ENCODE measurements at places on chromosomes 1 and 21. TPM values are rescaled to one million over a fixed set of nuclear protein-coding genes. Genes with fewer than 3 reads are reported as not detected.

GRCh38 chr1:36650200-36651065, 167.7 kb upstream of the CSF3R start:
- no peaks in the 10 kb centered on the region for H3K4me1 ChIP-seq
- no peak overlapping the region for H3K4me3 ChIP-seq
- H3K27ac ChIP-seq: no peak overlapping the region
- peak; percentile 46 for DNase-seq

GRCh38 chr1:8134546-8135235, 108.6 kb upstream of the ERRFI1 start:
- no peaks in the 10 kb centered on the region for H3K36me3 ChIP-seq
- no peak overlapping the region for H3K4me3 ChIP-seq
- H3K27ac ChIP-seq: no peak overlapping the region
- H3K27me3 ChIP-seq: peaks cover 18% of the 10 kb centered on the region

DNA sequence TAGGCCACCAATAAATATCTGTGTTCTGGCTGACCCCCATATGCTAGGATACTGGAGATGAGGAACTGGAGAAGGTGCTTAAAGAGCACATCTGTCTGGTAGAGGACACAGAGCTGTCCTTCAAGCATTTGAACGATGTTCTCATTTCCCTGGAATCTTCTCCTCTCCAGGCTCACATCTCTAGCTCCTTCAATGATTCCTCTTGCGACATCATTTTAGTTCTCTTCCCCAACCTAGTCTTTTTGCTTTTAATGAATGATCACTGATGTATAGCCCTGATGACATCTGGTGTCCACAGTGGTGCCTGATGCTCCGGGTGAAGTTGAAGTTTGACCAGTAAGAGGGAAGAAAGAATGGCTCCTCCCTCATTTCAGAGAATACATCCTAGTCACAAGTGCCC, 80.8 kb upstream of the UBE2U start:
- H3K4me3 ChIP-seq: no peak overlapping the region
- no peaks in the 10 kb centered on the region for H3K27me3 ChIP-seq
- no peaks in the 10 kb centered on the region for H3K4me1 ChIP-seq
- H3K36me3 ChIP-seq: no peaks in the 10 kb centered on the region
- no peak for DNase-seq

GRCh38 chr1:51344602-51345299, 14.4 kb upstream of the TTC39A start:
- H3K4me1 ChIP-seq: peaks cover 8% of the 10 kb centered on the region
- peaks cover 44% of the 10 kb centered on the region for H3K27me3 ChIP-seq
- DNase-seq: no peak
- no peak overlapping the region for H3K27ac ChIP-seq

- no peak overlapping the region for H3K4me3 ChIP-seq
- H3K27me3 ChIP-seq: no peaks in the 10 kb centered on the region
- H3K4me1 ChIP-seq: peaks cover 6% of the 10 kb centered on the region
- H3K36me3 ChIP-seq: no peaks in the 10 kb centered on the region
- H3K27ac ChIP-seq: no peak overlapping the region
These were observed 448.5 kb upstream of the B3GALT2 start for GRCh38 chr1:193634876-193635275.

GRCh38 chr1:64569411-64569810, 99.5 kb downstream of the CACHD1 start:
- no peaks in the 10 kb centered on the region for H3K4me1 ChIP-seq
- H3K27ac ChIP-seq: no peak overlapping the region
- H3K27me3 ChIP-seq: peaks cover 2% of the 10 kb centered on the region
- H3K36me3 ChIP-seq: no peaks in the 10 kb centered on the region
- DNase-seq: no peak

- H3K27me3 ChIP-seq: no peaks in the 10 kb centered on the region
- H3K4me3 ChIP-seq: no peak overlapping the region
- H3K36me3 ChIP-seq: peaks cover 32% of the 10 kb centered on the region
- no peak for DNase-seq
- H3K27ac ChIP-seq: no peak overlapping the region
These were observed 30.5 kb downstream of the MAN1C1 start for GRCh38 chr1:25647106-25647505.

DNA sequence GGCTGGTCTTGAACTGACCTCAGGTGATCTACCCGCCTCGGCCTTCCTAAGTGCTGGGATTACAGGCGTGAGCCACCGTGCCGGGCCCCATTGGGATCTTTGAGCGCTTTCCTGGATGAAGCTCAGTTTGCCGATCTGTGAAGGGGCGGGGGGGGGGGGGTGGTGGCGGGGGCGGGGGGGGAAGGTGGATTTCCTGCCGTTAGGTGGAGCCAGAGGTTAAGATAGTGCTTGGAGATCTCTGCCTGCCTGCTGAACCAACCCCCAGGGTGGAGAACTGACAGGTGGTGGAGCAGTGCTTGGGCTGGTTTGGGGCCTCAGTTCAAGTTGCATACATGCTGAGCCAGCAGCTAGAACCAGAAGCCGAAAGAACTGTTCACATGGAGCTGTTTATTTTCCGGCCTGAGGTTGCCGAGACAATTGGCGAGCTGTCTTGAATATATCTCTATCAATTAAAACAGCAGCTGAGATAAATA, 1.7 kb downstream of the TMCC2 start:
- H3K27me3 ChIP-seq: peaks cover 5% of the 10 kb centered on the region
- no peak overlapping the region for H3K27ac ChIP-seq
- peak; percentile 58 for DNase-seq
- no peaks in the 10 kb centered on the region for H3K36me3 ChIP-seq
- peak overlapping the region; percentile 54 for H3K4me3 ChIP-seq

DNA sequence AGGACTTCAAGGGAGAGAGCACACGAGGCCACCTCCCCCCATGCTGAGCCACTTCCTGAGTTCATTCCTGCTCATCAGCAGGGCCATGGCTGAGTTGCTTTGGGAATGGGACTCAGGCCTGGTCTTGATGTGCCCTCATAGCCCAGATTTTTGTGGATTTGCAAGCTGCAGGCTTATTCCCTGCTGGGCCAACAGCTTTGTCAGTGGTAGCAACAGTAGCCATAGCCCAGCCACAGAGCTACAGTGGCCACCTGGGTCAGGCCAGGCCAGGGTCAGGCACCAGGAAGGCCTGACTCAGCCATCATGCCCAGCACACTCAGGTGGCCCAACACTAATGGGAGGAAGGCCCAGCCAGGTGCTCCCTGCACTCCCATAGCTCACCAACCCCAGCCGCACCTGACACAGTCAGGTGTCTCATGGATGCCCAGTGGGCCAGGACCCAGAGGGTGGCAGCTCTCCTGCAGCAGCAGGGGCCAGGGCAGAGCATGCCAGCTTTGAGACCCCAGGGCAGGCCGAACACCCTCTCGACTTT, 33.5 kb downstream of the EPHA2 start:
- peaks cover 12% of the 10 kb centered on the region for H3K4me1 ChIP-seq
- no peaks in the 10 kb centered on the region for H3K27me3 ChIP-seq
- H3K27ac ChIP-seq: no peak overlapping the region
- DNase-seq: no peak

DNA sequence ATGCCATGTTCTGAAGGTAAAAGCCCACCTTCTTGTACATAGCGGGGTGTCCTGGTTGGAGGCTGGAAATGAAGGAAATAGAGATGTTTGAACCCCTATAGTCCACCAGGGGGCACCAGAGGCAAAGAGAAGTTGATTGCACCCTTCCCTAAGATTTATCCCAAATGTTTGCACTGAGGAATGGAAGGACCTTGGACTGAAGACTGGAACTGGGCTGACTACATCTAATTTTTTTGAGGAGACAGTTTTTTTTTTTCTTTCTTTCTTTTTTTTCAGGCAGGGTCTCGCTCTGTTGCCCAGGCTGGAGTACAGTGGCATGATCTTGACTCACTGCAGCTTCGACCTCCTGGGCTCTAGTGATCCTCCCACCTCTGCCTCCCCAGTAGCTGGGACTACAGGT, 55.3 kb upstream of the EIF4G3 start:
- peak; percentile 70 for DNase-seq
- peaks cover 74% of the 10 kb centered on the region for H3K36me3 ChIP-seq
- H3K27ac ChIP-seq: no peak overlapping the region
- no peaks in the 10 kb centered on the region for H3K4me1 ChIP-seq
- no peak overlapping the region for H3K4me3 ChIP-seq

GRCh38 chr1:180425952-180426351, 76.4 kb downstream of the ACBD6 start:
- no peak for DNase-seq
- peaks cover 6% of the 10 kb centered on the region for H3K36me3 ChIP-seq
- no peak overlapping the region for H3K4me3 ChIP-seq
- H3K27me3 ChIP-seq: no peaks in the 10 kb centered on the region
- H3K27ac ChIP-seq: no peak overlapping the region

DNA sequence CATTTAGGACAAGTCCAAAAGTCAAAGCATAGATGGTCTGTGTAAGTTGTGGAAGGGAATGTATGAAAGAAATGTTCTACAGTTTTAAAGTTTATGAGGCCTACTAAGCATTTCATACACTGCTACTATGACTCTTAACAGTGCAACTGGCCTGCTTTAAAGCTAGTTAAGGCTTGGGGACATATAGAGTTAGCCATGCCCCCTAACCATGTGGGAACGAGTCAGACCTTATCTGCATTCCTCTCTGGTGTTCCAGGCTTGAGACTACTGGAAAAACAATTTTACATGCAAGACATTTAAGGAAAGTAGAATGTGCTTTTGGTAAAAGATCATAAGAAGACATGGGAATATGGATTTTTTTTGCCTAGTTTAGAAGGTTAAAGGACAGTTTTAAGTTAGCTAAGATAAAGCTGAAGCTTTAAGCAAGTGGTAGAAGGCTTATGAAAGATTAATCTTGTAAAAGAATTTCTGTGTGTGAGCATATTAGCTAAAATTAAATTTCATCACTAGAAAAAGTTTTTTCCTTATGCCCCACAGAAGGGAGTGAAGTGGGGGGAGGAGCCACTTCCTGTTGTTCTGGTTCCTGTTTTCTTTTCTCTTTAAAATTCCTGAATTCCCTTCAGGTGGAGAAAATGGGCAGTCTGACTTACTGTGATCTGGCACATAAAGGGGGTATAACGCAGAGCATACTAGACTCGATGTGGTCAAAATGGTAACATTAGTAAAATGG, 8.9 kb upstream of the CD48 start:
- peaks cover 7% of the 10 kb centered on the region for H3K4me1 ChIP-seq
- H3K27ac ChIP-seq: no peak overlapping the region
- DNase-seq: no peak
- H3K4me3 ChIP-seq: no peak overlapping the region

DNA sequence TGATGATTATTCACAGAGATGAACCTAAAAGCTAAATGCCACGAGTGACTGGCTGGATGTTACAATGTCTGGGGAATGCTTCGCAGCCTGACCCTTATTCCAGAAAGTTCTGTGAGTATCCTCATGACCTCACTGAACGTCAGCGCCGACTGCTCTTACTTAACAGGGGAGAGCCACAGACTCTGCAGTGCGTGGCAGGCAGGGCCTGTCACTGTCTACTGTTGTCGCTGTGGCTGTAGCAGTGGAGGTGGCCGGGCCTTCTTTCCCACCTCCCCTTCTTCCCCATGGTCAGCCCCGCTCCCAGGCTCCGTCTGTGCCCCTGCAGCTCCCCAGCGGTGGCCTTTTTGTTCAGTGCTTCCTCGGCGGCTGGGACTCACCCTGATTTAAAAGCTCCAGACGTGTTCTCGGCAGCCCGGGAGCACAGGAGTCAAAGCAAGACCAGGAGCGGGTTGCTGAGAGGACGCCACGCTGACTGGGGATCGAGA, 52.2 kb upstream of the TARBP1 start:
- H3K27ac ChIP-seq: no peak overlapping the region
- H3K4me3 ChIP-seq: no peak overlapping the region
- no peaks in the 10 kb centered on the region for H3K4me1 ChIP-seq
- peaks cover 4% of the 10 kb centered on the region for H3K27me3 ChIP-seq

- H3K4me1 ChIP-seq: peaks cover 17% of the 10 kb centered on the region
- no peaks in the 10 kb centered on the region for H3K27me3 ChIP-seq
- H3K27ac ChIP-seq: no peak overlapping the region
- DNase-seq: no peak
- no peak overlapping the region for H3K4me3 ChIP-seq
These were observed 49.9 kb upstream of the CLIC4 start for GRCh38 chr1:24695202-24695974.

GRCh38 chr1:237258871-237259270, 216.9 kb downstream of the RYR2 start:
- H3K27me3 ChIP-seq: no peaks in the 10 kb centered on the region
- H3K4me3 ChIP-seq: no peak overlapping the region
- no peak for DNase-seq

- H3K4me1 ChIP-seq: no peaks in the 10 kb centered on the region
- H3K36me3 ChIP-seq: peaks cover 19% of the 10 kb centered on the region
- DNase-seq: no peak
- no peaks in the 10 kb centered on the region for H3K27me3 ChIP-seq
- no peak overlapping the region for H3K4me3 ChIP-seq
These were observed 24.6 kb downstream of the ST7L start for GRCh38 chr1:112594208-112594876.

DNA sequence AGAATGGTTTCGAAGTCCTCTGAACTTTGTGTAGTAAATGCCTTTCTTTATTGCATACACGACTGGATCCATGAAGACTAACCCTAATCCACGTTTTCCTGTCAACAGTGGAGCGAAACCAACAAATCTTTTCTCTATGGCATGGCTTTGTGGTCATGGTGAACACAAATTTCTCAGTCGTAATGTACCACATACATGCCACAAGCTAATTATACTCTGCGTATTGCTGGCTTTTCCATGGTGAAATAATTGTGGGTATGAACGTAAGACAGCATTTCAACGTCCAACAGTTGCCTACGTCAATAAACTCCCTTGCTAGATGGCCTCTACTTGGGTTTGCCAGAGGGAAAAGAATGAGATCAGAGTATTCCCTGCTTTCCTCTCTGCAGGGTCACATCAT, 27.5 kb downstream of the INTS7 start:
- H3K4me3 ChIP-seq: no peak overlapping the region
- H3K4me1 ChIP-seq: no peaks in the 10 kb centered on the region
- H3K27me3 ChIP-seq: no peaks in the 10 kb centered on the region

Gene MATN1
- total RNA-seq: 2.7 TPM

Gene FMO1
- not detected for total RNA-seq

Gene ALG14
- 0.08 TPM for total RNA-seq

Gene PLA2G2F
- total RNA-seq: not detected

Gene RNU1-2
- 4,982 TPM for total RNA-seq

Gene DIO1
- total RNA-seq: not detected

Gene IGSF9
- total RNA-seq: not detected

Gene CCDC27
- not detected for total RNA-seq

Gene AADACL3
- not detected for total RNA-seq

Gene TTLL7
- total RNA-seq: not detected

Gene SLAMF6
- total RNA-seq: 7.3 TPM

Measured in CD4-positive, alpha-beta T cell (primary cell).